ENCODE measurements at places on chromosomes 2 and 18.

GRCh38 chr18:60568220-60568619 lies 195.6 kb upstream of the MC4R start:
- no peak for DNase-seq

DNA sequence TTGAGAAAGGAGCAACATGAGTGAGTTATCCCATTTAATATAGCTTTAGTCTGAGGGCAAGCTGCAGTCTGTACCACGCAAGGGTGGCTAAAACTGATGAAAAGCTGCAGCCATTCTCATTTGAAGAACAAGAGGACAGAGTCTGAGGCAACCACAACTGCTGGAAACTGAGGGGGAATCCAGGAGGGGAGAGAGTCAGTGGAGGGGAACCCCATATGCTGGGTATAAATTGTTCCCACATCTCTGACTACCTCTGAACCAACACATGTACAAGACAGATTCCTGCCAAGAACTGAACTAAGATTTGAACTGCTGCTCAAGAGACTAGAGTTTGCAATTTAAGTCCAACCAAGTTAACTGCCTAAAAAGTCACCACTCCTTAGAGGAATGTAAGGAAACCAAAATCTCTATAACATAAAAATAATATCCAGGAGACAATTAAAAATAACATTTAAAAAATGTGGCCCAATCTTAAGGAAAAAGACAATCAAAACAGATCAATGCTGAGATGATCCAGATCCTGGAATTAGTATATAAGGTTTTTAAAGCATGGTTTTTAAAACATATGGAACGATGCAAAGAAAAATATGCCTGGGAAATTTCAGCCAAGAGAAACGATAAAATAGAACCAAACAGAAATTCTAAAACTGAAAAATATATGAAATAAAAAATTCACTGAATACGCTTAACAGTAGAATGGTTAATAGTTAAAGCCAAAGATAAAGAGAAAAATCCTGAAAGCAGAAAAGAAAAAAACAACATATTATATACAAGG lies 11.2 kb downstream of the CWC22 start:
- no peak for DNase-seq

DNA sequence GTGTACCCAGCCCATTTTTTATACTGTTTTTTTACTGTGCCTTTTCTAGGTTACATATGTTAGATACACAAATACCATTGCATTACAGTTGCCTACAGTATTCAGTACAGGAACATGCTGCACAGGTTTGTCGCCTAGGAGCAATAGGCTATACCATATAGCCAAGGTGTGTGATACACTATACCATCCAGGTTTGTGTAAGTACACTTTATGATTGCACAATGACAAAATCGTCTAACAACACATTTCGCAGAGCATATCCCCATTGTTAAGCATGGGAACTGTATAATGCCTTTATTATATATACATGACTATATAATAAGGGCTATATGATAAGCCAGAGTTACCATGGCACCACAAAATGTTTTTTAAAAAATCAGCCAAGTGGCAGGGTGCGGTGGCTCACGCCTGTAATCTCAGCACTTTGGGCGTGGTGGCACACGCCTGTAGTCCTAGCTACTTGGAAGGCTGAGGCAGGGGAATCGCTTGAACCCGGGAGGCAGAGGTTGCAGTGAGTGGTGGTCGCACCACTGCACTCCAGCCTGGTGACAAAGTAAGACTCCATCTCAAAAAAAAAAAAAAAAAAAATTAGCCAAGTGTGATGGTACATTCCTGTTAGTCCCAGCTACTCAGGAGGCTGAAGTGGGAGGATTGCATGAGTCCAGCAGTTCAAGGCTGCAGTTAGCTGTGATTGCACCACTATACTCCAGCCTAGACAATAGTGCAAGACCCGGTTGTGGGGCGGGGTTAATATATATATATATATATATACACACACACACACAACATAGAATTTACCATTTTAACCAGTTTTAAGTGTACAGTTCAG lies 2.8 kb upstream of the CENPA start:
- no peak for DNase-seq

- no peak for DNase-seq
Observed at GRCh38 chr18:34880882-34881834, 160.1 kb upstream of the MAPRE2 start.

DNA sequence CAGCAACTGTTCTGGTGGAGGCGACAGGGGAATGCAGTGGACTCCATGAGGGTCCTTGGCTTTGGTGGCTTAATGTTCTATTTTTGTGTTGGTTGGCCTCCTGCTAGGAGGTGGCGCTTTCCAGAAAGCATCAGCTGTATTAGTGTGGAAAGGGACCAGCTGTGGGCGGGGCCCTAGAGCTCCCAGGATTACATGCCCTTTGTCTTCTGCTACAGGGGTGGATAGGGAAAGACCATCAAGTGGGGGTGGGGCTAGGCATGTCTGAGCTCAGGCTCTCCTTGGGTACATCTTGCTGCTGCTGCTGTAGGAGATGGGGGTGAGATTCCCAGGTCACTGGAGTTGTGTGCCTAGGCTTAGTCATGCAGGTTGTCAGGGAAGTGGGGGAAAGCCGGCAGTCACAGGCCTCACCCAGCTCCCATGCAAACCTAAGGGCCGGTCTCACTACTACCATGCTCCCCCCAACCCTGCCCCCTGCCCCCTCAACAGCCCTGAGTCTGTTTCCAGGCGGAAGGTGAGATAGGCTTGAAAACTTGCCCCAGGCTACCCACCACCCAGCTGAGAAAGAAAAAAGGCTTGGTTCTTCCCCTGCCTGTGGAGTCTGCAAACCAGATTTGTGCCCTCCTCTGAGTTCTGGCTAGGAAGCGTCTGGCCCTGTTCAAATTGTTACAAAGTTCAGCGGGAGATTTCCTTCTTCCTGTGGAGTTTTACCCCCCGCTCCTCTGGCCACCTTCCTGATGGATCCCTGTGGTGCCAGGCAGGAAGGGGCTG lies 141.3 kb upstream of the LYPD1 start:
- DNase-seq: no peak

DNA sequence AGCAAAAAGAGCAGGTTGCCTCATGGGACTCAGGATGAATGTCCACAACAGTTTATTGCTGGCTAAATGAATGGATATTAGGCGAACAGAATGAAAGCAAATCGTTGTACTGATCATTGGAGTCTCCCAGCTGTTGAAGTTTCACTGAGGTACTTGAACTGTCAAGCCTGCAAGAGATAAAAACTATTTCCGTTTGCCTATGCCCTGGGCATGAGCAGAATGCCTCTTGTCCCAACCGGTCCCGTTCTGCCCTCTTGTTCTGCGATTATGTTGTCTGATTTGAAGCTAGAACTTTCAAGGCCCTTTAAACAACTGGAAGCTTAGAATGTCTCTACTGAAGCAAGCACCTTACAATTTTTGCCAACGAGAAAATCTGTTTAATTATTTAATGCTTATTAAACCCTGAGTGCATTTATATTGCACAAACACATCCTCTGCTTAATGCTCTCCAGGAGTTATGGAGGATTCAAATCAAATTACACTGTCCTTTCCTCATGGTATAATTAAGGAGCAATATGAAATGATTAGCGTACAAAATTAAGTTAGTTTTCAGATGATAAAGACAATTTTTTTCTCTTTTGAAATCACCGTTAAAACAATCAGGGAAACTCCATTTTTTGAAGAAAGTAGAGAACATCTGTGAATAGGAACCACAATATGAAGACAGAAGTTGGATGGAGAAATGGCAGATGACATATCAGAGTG lies 17.7 kb downstream of the QPCT start:
- no peak for DNase-seq

DNA sequence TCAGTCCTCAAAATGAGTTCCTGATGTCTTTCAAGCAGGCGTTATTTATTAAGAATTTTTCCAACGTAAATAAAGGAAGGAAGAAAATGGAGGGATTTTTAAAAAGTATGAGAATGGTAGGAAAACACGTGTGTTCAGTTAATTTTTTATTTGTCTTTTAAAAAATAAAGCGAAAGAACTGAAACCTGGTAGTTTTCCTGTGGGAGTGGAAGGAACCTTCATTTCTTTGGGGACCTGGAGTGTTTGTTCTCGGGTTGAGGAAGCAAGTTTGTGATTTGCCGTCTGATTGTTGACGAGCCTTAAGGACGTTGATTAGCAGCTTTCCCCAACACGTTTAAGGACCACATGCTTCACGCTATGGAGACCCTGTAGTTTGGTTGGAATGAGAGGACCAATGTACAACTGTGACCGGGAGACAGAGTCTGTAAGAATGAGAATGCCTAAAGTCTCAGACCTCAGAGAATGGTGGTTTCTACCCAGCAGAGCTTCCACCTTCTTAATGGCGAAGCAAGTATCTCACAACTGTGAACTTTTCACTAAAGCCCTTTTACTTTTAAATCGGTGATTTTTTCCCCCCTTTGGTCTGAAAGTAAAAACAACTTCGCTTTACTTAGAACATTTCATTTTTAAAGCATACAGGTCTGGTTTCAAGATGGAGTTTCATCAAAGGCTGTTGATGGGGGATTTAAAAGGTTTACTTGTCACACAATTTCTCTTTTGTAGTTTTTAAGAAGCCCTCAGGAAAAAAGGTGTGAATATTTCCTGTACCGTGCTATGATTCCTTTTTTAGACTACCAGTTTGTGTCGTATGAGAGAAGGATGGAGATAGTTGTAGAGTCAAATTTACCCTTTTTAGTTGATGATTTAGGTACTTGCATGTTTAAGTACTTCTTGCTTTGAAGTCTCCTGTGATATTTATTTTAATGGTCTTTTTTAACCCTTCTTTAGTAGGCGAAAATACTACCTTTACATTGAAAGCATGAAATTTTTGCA lies 1.4 kb downstream of the TTC39C start:
- no peak for DNase-seq

GRCh38 chr2:28958689-28959088 lies 22.4 kb upstream of the TOGARAM2 start:
- DNase-seq: no peak

GRCh38 chr2:232315049-232315922 lies 63.3 kb upstream of the ALPP start:
- no peak for DNase-seq

GRCh38 chr2:239948100-239948881 lies 76.9 kb downstream of the NDUFA10 start:
- no peak for DNase-seq

DNA sequence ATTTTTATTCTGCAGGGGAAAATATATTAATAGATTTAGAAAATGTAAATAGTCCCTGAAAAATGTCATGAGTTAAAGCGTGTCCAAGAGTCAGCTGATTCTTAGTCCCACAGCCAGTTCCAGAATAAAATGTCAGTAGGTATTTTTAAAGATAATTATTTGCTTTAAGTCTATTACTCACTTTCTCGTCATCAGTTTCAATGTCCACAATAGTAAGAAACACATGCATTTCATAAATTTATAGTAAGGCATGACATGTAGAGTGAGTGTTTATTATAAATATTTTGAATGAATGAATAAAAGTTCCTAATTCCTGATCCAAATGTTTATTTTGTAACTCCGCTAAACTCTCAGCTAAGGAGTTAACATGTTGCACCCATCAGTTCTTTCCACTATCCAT lies 1044.0 kb upstream of the PIK3C3 start:
- DNase-seq: no peak

DNA sequence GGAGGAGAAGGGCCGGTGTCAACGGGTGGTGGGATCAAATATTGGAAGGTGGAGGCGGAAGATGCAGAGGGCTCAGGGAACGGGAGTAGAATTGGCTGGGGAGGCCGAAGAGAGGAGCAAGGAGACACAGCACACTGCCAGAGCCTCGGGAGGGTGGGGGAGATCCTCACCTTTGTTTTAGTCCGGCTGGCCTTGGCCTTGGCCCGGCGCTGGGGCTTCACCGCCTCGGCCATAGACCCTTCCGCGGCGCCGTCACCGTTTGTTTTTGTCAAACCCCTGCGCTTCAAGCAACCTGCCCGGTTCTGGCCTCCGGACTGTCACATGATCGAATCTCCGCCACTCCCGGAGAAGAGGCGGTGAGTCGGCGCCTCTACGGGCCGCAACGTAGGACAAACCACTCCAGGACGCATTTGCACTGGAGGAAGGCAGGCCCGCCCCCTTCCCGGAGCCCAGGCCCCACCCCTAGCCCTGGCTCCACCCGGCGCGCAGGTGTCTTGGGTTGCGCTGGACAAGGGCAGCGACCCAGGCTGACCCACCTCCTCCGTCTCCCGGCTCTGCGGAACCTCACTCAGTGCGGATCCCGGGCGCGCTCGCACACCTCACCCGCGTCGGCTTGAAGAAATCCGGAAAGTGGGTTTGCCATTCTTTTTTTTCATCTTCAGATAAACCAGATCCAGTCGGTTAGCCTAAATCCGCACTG lies at the start of gene EPG5:
Gene EPG5 (minus strand): TSS at position 323 of the 700 bp plus-strand sequence. CDS start 90 bp downstream, at position 233.
- DNase-seq: peak; percentile 74

GRCh38 chr2:174223388-174223787 lies 24.9 kb downstream of the OLA1 start:
- DNase-seq: no peak

DNA sequence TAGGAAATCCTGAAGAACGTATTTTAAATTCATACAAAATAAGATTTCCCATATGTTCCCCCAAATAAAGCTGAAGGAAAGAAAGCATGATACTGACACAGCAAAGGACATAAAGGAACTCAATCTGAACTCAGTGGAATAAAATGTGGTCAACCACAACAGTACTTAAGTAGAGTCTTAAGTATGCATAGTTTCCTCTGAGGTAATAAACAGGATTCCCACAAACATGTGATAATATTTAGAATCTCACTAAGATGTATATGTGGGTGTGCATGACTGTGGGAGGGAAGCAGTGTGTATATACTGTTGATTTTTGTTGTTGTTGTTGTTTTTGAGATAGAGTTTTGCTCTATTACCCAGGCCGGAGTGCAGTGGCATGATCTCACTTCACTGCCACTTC lies 69.3 kb downstream of the NOL10 start:
- DNase-seq: no peak

Data from stimulated activated CD8-positive, alpha-beta memory T cell treated with anti-CD3 and anti-CD28 coated beads, Interleukin-15, amount 100 ng/mL, for 24 hours (primary cell).